ENCODE measurements at places on chromosomes 3 and 15.

DNA sequence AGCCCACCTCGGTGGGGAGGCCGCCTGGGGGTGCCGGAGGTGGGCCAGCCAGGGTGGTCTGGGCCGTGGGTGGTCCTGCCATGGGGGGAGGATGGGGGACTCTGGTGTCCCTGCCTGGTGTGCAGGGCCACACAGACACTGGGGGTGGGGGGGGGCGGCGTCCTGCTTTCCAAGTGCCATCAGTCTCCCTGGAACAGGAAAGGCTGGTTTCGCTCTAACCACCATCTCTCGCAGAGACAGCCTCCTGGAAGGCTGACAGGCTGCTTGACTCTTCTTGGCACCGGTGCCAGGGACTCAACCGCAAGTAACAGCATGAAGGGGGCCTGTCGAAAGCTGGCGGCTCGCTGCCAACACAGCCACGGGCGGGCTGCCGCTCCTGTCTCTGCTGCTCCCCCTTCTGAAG, 40.3 kb downstream of the RGMA start:
- DNase-seq = no peak

DNA sequence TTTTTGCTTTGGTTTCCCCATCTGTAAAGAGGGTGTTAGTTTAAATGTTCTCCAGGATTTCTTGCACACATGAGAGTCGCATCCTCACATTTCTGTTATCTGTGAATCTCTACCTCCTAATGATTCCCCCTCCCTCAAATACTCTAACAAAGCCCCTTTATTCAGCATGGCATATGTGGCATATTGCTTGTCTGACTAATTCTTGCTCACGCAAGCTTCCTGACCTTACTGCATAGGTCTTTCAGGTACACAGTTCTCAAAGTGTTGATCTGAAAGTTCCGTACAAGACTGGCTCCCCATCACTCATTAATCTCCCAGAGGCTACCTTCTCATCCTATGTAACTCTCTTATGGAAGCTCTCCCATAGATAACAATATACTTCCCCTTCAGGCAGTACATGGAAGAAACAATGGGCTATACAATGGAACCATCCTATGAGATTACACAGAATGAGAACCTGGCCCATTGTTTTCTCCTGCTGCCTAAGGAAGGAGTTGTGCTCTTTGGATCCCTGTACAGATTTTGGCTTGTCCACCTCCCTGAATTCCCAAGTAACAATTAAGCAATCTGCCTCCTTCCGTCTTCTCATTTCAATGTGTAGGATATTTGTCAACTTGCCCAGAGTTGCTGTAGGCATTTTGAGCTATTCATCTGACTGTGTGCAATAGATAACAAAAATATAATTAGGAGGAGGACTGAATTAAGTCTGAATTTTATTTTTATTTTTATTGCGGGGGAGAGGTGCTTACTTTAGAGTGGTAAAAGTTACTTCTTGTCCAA, 51.0 kb downstream of the PPARG start:
- no peak for DNase-seq

DNA sequence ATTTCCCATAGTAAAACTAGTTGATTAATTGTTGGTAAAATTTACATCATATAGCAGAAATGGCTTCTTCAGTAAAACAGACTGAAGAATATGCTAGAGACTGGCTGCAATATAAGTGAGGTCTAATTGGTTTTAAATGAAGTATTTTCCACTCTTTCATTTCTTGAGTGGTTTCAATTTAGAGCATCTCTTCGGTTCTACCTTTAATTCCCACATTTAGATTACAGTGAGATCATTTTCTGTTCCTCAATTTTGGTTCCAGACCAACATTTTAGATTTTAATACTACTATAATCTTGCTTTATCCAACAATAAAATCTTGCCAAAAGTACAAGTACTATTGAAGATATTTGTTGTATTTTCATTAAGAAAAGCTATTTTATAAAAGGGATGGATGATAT, 1.0 kb upstream of the LRCH3 start:
- no peak for DNase-seq

DNA sequence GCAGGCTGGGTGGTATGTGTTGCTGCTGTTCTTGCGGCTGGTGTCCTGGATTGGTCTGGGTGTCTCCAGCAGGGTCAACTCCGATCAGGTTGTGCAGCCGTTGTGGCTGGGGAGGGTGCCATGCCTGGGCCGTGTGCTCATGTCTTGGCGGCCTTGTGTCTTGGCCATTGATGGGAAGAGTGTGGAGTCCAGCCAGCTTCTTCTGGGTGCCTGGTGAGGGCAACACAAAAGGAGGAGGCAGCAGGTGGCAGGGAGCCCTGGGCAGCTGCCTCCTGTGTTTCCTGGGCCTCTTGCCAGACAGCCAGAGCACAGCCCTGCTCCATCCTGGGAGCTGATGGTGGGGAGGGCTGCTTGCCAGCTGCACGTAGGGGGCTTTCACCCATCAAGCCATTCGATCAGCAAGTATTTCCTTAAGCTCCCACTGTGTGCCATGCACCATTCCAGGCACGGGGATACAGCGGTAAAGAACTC, 4.3 kb downstream of the CHAC1 start:
- peak; percentile 23 for DNase-seq

DNA sequence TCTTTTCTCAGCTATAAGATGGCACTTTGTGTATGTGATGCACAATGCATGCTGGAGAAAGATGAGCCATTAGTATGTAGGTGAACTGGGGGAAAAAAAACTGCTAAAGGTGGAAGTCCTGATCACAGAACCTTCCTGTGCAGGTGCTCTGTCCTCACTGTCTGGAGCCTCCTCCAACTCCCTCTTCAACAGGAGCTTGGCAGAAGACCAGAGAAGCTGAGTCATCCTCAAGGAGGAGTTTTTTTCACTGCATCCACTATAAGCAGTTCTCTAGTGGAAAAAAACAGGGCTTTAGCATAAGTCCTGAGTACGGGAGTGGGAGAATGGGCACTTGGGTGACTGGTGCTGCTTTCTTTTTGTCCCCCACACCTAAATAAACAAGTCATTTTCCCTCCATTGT, 168.4 kb upstream of the CADPS start:
- no peak for DNase-seq

DNA sequence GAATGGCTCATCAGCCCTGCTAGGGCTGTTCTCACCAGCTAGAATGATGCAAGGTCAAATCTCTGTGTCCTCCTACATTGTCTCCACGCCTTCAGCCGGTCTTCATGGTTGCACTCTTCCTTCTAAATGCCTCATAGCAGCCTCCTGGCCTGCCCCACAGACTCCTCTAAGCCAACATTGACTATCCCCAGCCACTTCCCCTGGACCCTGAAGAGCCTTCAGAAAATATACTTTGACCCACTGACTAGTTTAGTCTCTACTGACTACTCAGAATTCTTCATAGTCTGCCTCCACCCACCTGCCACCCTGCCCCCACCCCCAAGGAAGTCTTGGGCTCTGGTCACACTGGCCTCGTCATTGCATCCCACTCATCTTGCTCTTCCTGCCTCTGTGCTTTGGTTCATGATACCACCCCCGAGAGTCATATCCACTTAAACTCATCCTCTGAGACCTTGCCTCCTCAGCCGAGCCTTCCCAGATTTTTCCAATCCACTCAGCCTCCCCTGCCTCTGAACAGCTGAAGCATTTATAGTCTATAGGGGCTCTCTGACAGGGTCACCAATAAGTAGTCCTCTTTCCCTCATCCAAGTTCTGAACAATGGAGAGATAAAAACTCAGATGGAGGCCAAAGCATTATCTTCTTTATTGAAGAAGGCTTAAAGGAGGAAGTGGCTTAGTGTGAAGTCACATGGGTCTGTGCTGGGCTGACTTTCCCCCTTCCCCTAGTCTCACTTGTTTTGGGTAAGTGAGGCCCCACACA, 9.5 kb upstream of the DOCK3 start:
- DNase-seq = no peak

DNA sequence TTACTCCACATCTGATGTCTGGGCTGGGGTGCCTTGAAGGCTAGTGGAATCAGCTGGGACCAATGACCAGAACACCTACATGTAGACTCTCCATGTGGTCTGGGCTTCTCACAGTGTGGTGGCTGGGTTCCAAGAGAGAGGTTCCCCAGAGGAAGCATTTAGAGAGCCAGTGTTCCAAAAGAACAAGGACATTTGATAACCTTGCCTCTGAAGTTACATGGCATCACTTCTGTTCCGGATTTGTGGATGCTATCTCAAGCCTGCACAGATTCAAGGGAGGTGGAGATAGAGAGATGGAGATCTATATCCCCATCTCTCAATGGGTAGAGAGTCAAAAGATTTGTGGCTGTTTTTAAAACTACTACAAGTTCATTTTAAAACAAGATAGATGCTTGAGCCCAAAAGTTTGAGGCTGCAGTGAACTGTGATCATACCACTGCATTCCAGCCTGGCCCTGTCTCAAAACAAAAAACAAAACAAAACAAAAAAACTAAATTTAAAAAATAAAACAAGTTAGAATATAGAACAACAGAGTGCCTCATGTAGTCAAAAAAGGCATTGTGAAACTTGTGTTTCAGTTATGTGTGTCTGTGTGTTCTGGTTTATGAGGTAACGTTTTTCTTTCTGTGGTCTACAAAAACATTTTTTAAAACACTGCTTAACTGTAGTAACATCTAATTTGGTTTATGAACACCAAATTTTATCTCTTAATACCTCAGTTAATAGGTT, 44.8 kb downstream of the PDE8A start:
- DNase-seq = no peak
